ENCODE measurements at places on chromosomes 6 and 20.

DNA sequence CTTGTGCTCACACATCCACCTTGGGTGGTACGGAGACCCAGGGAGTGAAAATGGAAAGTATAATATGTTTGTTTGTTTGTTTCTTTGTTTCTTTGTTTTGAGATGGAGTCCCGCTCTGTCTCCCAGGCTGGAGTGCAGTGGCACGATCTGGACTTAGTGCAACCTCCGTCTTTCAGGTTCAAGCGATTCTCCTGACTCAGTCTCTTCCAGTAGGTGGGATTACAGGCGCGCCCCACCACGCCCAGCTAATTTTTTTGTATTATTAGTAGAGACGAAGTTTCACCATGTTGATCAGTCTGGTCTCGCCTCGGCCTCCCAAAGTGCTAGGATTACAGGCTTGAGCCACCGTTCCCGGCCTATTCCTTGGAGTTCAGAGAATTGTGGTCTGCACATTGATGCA is 115.4 kb downstream of the TRIM27 start:
- no peak for DNase-seq

- no peak for DNase-seq
Observed at GRCh38 chr20:45967551-45968080, 4.4 kb downstream of the ZNF335 start.

DNA sequence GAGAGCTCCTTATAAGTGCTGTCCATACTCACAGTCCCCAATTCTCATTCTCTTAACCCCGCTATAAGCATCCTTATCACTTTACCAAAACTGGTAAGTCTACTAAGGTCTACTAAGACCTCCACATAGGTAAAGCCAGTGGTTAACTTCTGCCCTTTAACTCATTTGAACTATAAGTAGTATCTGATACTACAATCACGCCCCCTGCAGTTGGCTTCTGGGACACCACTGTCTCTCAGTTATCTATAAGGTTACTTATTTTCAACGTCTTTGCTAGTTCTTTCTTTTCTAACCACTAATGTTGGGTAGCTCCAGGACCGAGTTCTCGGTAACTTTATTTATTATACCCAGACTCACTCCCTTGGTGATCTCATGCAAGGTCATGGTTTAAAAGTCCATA is 142.6 kb downstream of the ARHGAP18 start:
- no peak for DNase-seq

DNA sequence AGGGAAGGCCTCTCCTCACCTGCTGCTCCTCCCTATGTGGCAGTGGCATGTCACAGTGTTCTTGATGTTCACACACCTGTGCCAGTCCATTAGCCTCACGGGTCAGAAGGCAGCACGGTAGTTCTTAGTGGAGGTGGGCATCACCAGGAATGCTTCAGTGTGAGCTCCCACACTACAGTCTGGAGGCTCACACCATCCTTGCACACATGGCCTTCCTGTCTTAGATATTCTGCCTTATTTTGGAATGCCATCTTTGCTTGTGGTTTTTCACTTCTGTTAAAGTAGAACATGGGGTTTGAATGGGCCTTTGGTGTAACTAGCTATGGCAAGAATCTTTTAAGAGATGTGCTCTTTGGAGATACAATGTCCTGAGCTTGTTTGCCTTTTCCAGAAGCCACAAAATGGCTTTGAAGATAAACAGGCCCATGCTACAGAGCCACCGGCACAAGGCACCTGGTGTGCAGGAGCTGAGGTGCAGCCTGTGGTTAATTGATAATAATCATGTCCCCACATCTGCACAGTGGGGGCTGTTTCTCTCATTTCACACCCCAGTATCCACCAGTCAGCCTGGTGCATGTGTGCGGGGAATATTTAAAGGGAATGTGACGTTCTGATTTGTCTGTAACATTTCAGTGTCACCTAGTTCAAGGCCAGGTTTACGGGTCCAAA is 3.2 kb upstream of the SLC17A9 start:
- DNase-seq = no peak

DNA sequence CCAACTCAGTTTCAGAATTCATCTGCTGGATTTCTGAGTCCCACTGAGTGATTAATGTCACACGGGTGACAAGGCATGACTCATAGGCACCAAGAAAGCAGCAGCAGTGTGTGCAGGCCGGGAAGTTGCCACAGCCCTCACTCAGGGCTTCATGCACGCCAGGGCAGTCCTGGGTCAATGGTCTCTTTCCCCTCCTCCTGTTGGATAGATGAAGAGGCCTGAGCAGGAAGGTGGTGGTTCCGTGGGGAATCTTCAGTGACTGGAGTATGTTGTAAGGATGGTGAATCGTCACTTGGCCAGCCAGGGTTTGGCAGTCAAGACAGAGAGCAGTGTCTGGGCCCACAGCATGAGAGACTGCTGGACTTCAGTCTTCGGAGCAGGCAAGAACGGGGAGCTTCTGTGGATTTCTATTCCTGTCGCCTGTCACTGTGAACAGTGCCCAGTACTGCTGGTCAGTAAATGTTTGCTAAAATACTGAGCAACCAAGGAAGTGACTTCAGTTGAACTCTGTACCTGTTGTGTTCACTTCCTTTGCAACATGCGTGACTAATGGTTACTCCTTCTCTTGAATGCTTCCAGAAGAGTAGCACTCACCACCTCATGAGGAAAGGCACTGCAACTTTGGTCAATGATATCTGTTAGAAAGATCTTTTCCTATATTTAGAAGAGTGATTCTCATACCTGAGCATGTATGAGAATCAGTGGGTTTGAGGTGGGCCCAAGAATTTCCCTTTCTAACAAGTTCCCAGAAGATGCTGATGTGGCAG is 62.0 kb upstream of the CD93 start:
- peak; percentile 56 for DNase-seq

- no peak for DNase-seq
Observed at GRCh38 chr20:10448270-10449156, 13.4 kb downstream of the SLX4IP start.

- no peak for DNase-seq
Observed at GRCh38 chr20:39398656-39399055, 436.5 kb downstream of the DHX35 start.

- no peak for DNase-seq
Observed at GRCh38 chr20:2080532-2081224, 20.9 kb upstream of the STK35 start.

DNA sequence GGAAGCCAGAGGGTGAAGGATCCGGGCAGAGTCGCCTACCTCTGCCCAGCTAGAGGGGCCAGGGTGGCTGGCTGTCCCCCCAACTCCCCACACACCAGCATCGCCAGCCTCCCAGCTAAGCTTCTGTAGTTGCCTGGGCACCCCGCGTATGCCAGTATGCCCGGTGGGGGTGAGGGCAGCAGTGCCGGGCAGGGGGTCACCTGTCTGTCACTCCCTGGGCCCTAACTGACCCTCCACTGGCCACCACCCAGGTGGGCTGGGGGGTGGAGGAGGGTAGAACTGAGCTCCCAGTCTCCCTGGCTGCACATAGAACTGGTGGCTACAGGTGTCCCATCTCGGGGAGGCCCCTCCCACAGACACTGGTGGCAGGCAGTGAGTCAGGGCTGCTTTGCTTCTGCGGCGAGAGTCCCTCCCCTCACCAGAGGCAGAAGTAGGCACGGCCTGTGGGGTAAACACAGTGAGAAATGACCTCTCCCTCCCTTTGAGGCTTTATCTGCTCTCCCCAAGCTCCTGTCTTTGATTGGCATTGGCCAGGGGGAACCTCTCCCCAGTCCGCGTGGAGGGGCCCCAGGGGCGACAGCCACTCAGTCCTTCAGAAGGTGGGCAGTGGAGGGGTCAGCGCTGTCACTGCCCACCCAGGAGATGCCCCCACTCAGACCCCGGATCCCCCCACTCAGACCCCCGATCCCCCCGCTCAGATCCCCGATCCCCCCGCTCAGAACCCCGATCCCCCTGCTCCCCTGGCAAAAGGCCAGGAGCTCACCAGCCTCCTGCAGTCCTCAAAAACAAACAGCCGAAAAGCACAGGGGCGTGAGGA is 2.5 kb downstream of the NTSR1 start:
- no peak for DNase-seq
